ENCODE measurements at places on chromosomes 6 and 20. TPM values are rescaled to one million over a fixed set of nuclear protein-coding genes. Genes with fewer than 3 reads are reported as not detected.

PSORS1C1 gene
- 2.9 TPM for total RNA-seq

MICAL1 gene
- 64.5 TPM for total RNA-seq

TCF21 gene
- not detected for total RNA-seq

LBP gene
- total RNA-seq: 0.15 TPM

DPPA5 gene
- total RNA-seq: not detected

UTRN gene
- total RNA-seq: 122 TPM

CNR1 gene
- total RNA-seq: 0.13 TPM

MAFB gene
- 0.28 TPM for total RNA-seq

CARMIL1 gene
- total RNA-seq: 4.0 TPM

STX11 gene
- 3.2 TPM for total RNA-seq

GJA10 gene
- total RNA-seq: not detected
